ENCODE measurements at places on chromosomes 11 and 22.

- DNase-seq, result no peak
These were observed 64.9 kb upstream of the CHRM4 start for GRCh38 chr11:46456269-46457001.

DNA sequence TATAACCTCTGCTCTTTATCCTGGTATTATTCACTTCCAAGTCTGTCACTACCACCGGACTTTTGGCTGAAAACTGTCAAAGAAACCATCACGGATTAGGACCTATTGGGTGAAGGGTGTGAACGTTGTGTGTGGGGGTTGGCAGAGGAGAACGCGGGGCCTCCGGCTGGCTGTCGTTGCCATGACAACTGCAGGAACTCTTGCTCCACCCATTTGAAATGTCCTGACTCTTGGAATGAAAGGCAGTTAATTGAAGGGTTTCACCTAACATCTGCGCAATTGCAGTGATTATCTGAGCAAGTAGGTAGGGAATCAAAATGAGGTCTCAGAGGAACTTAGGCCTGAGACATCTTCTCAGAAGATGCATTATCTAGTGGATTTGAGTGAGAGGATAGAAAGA, 60.9 kb upstream of the CLMP start:
- no peak for DNase-seq

DNA sequence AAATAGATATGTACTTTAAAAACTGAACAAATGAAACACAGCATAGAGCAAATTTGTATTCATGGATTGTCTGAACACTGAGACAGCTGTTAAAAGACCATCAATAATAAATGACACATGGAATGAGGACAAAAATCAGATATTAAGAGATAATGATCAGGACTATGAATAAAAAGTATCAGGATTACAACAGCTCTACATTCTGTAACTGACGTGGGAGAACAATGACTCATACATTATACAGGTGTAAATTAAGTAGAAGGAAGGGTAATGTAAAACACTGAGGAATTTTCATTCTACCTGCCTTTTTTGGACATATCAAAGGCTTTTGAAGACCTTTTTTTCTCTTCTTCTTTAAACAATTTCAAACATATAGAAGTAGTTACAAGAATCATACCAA, 310.9 kb upstream of the ANO3 start:
- no peak for DNase-seq

DNA sequence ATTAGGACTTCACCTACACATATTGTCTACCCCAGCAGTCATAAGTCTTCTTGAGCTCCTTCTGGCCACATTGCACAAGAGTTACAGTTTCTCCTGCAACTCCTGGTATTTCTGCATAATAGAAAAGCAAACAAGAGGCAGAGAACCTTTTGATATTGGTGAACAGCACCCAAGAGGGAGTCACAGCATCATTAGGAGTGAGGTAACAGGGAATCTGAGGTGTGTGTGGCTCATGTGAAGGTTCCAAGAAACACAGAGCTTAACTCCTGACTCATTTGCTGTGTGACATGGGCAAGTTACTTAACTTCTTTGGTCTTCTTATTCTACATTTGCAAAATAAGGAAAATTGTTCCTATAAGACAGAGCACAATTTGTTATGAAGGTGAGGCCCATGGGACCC, 374.6 kb downstream of the INSC start:
- DNase-seq, result no peak

DNA sequence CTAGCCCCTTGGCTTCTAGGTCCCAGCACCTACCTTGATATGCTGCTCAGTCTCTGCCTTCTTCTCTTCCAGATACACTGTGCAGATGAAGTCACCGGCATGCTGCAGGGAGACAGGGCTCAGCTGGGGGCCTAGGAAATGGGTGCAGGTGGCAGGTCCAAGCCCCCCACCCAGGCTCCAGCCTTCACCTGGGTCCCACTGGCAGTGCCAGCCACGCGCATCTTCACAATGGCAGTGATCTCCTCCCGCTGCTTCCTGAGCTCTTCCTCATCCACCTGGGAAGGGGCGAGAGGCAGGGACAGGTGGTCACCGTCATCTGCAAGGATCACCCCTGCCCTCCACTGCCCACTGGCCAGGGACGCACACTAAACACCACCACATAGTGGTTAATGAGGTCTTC, 21.1 kb upstream of the PDE2A start:
- no peak for DNase-seq

DNA sequence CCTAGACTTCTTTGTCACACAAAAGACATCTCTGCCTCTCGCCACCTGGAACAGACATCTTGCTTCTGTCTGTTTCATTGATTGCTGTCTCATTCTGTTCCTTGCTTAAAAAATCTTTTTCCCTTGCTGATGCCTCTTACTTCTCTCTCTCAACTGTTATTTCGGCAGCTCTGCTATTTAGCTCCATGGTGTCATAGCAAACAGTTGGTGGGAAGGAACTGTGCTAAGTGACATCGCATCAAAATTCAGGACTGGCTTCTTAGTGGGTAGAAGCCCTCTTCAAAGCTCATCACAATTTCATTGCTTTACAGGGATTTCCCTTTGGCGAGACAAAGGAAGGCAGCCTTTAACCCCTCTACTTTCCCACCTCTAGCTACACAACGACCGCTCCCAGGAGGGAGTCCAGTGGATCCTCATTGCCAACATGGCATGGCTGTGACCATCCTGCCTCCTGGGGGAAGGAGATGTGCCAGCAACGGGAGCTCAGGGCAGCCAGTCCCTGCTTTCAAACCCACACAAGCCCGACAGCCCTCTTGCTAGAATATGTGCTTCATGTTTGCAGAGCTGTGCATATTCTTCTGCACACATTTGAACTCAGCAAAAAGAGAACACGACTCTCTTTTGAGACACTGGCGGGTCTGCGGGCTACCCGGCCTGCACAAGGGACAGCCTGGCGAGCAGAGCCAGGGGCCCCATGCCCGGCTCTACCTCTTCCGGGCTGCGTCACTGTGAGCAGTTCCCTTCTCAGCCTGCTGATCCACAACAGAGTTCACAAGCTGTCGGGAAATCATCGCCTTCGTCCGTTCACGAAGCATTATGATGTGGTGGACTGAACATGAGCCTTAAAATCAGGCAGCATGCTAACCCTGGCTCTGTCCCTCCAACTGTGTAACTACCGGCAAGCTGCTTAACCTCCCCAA, 51.1 kb upstream of the JAM3 start:
- no peak for DNase-seq

- DNase-seq, result no peak
These were observed 67.3 kb upstream of the SHISAL1 start for GRCh38 chr22:44379817-44380755.

DNA sequence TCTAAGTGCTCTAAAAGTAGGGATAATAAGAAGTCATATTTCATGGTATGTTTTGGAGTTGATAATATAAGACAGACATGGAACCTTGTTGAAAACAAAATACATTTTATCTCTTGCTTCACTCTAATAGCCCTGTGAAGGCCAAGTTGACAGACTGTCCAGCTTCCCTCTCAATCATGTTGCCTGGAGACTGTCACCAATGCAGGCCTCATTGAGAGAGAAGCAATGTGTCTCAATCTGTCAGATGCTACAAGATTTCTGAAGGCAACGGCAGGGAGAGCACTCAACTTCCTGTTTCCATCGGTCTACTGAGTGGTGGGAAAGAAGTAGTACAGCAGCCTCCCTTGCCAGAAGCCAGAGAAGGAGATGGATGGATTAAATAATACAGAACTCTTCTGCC, 23.6 kb upstream of the FJX1 start:
- no peak for DNase-seq

DNA sequence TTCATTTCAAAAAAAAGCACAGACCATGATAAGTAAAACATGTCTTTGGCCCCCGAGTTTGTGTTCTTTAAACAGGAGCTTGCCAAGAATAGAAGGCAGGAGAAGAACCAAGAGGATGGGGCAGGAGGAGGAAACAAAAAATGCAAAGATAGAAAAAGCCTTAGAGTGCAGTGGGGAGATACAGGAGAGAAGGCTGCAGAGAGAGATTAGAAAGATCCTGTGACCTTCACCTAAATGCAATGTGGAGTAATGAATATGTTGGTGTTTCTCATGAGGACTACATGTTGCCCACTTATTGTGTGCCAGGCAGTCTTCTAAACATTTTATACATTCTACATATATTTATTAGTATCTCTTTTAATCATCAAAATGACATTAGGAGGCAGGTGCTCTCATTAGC, 2.3 kb upstream of the APLNR start:
- DNase-seq, result no peak

DNA sequence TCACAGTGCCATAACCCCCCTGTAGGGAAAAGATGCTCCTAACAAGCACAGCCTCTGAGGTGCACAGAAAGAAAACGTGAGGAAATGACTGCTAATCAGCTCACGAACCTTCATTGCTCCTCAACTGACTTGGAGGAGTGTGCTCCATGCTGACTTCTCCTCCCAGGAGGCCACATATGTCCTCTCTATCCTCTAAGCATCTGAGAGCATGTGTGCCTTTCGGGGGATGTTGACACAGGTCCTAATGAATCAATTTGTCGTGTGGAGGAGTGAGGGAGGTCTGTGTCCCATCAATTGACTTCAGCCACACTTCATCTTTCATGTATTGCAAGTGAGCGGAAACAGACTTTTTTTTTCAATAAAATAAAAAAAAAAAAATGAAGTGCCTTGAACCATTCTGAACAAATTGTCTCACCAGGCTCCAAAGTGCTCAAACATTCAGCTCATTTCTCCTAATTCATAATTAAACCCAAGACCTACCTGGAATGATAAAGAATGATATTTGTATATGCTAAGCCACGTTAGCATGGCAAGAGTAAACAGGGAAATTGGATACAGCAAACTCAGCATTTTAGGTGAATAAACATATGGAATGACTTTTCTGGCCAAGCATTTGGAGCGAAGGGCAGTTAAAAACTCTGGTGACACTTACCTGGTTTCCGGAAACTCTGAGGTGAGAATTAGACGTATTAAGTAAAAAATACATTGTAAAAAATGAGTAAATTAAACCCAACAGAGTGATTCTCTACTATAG, 317.6 kb upstream of the FAT3 start:
- DNase-seq, result no peak

GRCh38 chr22:44309137-44309536, 3.6 kb downstream of the SHISAL1 start:
- no peak for DNase-seq

- no peak for DNase-seq
These were observed 375.1 kb downstream of the OPCML start for GRCh38 chr11:133156986-133157745.

- no peak for DNase-seq
These were observed 53.2 kb upstream of the SHANK2 start for GRCh38 chr11:71305451-71306125.

- no peak for DNase-seq
These were observed 50.5 kb upstream of the POU2AF2 start for GRCh38 chr11:111194860-111195568.

GRCh38 chr11:99066618-99067317, 46.0 kb downstream of the CNTN5 start:
- DNase-seq, result no peak

DNA sequence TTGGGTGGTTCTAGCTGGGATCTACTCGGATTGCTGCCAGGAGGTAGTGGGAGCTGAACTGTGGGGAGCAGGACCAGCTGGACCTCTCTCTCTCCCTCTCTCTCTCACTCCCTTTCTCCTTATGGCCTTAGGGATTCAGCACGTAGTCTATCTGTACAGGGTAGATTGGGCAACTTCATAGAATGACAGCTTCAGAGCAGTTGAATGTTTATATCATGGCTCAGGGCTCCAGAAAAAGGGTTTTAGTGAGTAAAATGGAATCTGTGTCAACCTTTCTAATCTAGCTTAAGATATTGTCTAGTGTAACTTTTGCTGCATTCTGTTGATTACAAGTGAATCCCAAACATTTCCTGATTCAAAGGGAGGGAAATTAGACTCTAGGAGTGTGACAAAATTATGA, 127.7 kb upstream of the PDGFD start:
- no peak for DNase-seq

GRCh38 chr11:21635394-21636145, 557.3 kb upstream of the ANO5 start:
- no peak for DNase-seq

- DNase-seq, result no peak
These were observed 50.6 kb upstream of the APOA1 start for GRCh38 chr11:116888024-116888423.

- DNase-seq, result no peak
These were observed 314.1 kb downstream of the CTTN start for GRCh38 chr11:70712471-70712870.

DNA sequence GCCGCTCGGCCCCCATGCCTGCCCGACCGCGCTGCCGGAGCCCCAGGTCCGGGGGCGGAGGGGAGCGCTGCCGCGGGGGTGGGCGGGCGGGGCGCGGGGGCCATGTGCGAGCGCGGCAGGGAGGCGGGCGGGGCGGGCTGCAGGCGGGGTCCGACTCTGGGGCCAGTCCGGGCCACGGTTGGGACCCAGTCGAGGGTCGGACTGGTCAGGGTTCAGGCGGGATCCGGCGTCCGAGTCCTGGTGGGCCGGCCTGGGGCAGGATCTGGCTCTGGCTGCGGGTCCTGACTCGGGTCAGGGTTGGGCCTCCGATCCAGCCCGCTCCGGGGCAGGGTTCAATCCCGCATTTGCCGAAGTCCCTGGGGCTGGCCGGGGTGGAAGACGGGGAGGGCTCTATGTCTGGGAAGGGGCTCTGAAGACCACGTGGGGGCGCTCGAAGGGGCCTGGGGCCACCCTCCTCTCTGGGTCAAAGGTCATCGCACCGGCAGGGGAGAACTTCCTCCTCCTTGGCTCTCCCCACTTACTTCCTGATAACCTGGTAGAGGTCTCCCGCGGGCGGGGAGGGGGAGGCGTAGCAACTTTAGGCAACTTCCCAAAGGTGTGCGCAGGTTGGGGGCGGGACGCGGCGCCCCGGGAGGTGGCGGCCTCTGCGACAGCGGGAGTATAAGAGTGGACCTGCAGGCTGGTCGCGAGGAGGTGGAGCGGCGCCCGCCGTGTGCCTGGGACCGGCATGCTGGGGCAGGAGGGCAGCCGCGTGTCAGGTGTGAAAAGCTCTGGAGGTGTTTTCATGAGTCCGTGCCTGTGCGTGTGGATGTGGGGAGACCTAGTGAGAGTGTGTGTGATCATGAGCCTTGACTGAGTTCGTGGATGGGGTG, 603 bp downstream of the ESRRA start:
- no peak for DNase-seq

- no peak for DNase-seq
These were observed 9.8 kb downstream of the TRAF6 start for GRCh38 chr11:36500315-36500721.

All from GM12892 (cell line).